ENCODE measurements at places on chromosomes 1 and 21.
A peak's percentile ranks its signal among the peaks of the same experiment; 100 is the strongest.

- no peak for DNase-seq
Measured at GRCh38 chr1:94719926-94720793, 100.0 kb upstream of the SLC44A3 start.

DNA sequence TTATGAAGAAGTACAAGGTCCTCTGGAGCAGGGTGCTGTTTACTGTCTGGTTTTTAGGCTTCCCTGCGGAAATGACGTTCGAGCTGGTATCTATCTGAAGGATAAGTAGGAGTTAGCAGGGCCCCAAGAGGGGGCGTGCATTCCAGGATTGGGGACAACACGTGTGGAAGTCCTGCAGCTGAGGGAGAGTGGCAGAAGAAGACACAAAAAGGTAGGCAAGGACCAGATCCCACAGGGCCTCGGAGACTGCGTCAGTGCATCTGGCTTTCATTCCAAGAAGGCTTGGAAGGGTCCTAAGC, 5.9 kb downstream of the RIMS3 start:
- DNase-seq = no peak

DNA sequence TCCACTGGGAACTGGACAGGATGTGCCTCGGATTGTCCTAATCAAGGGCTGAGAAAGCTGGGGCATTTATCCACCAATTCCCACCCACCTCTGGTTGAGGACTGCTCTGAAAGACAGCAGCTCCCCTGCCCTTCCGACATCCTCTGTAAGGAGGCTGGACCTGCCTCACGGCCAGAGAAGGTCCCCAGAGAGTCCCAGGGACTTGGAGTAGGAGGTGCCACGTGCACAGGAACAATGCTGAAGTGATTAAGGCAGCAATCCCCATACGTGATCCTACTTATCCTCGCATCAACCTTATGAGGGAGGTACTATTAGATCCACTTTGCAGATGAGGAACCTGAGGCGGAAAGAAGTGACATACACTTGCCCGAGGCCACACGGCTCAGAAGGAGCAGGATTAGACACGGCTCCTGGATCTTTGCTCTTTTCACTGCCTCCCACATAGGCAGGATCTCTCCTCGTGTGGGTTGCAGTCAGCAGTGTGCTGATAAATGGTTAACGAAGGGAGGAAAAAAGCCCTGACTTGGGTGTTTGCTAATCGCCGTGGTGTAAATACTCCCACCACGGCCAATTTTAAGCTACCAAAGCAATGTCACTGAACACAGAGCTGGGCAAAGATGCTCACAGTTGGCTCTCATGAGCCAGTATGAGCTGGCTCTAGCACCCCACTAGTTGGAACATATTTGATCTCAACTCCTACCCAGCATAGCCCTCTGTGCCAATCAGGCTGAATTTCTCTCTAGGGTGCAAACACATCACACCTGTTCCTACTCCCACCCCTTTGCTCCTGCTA, 18.6 kb upstream of the LDLRAP1 start:
- DNase-seq = no peak

- DNase-seq = no peak
Measured at GRCh38 chr1:24351247-24351646, 32.1 kb downstream of the GRHL3 start.

DNA sequence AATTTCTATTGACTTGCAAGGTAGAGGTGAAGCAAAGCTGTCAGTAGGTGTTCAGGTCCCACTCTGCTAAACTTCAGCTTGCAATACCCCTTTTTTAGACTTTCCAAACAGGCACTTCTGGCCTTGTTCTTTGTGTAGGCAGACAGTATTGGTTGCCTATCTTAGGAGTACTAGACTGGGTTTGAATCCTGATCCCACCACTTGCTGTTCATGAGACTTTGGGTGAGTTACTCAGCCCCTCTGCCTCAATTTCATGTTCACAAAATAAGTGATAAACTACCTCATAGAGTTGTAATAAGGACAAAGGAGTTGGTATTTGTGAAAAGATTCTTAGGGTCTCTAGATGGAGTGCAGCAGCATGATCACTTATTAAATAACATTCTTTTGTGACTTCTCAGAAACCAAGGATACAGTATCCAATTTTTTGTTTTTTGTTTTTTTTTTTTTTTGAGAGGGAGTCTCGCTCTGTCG, 5.2 kb downstream of the RCC1 start:
- no peak for DNase-seq

GRCh38 chr1:113981962-113982931, 3.0 kb downstream of the OLFML3 start:
- DNase-seq = no peak

GRCh38 chr1:115706587-115707425, 61.7 kb downstream of the CASQ2 start:
- DNase-seq = no peak

- no peak for DNase-seq
Measured at GRCh38 chr1:192435704-192436103, 118.9 kb downstream of the RGS21 start.

DNA sequence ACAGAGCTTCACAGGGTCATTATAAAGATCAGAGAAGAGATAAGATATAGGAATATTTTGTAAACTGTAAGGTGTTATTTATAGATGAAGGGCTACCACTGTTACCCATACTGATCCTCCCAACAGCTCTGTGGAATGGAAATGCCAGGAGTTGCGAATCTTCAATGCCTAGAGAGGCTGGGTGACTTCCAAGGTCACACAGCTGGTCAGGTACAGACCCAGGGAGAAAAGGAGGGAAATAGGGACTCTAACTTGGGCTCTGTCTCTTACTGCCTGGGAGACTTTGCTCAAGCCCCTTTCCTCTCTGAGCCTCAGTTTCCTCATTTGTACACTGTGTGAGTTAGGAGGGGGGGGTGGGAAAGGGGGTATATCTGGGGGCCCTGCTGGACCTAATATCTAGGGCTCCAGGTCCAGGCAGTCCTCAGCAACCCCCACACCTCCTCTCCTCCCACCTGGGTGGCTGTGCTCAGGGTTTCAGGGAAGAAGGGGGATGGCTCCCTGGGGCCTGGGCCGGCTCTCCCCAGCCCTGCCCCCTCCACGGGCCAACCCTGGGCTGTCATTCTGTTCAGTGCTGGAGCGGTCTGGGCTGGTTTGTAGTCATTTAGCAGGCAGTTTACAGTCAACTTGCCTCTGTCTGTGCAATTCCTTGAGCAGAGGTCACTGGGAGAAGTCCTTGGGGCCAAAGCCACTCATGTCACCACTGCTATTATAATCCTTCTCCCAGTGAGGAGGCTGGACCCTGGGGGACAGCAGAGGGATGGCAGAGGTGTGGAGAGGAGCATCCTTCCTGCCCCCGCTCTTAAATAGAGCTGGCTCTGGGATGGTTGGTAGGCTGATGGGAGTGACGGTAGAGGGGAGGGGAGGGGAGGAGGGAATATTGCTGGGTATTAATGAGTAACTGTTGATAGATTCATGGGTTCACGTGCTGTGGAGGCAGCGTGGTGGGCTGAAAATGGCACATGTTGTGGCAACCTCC, 1.7 kb downstream of the BSND start:
- DNase-seq = no peak

GRCh38 chr1:1059494-1060280, 14.4 kb downstream of the RNF223 start:
- peak; percentile 26 for DNase-seq

DNA sequence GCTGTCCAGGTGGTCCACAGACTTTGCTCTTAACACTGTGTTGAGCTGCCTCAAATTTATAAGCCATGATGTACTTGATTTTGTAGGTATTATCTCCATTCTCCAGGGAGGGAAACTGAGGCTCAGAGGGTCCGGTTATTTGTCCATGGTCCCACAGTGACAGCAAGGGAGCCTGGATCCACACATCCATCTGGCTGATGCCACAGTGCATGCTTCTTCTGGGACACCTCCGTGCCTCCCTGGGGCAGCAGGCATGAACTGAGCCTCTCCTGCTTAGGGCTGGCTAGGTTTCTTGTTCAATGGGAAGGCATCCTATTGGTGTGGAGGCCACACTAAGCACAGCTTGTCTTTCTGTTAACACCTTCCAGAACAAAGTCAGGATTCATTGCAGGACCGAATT, 317.3 kb downstream of the AJAP1 start:
- no peak for DNase-seq

DNA sequence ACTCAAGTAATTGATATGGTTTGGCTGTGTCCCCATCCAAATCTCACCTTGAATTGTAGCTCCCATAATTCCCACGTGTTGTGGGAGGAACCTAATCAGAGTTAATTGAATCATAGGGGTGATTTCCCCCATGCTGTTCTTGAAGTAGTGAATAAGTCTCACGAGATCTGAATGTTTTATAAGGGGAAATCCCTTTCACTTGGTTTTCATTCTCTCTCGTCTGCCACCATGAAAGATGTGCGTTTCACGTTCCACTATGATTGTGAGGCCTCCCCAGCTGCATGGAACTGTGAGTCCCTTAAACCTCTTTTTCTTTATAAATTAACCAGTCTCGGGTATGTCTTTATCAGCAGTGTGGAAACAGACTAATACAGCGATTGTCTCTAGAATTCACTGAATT, 135.4 kb downstream of the BACH1 start:
- no peak for DNase-seq

DNA sequence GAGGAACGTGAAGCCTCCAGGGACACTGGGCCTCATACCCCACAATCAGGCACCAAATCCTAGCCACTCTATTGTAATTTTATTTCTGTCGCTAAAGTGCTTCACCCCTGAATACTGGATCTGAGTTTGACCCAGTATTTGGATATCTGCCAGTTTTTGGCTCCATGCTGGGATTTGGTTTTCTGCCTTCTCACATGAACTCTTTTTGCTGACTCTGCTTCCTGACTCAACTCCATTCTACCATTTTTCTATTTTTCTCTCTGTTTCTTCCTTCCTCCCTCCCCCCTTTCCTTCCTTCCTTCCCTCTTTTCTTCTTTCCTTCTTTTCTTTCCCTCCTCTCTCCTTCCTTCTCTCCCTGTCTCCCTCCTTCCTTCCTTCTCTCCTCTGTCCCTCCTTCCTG, 151.3 kb upstream of the GJB5 start:
- DNase-seq = no peak

All from NCI-H774 (cell line).